ENCODE measurements at places on chromosomes 7 and 10.
A peak's percentile ranks its signal among the peaks of the same experiment; 100 is the strongest.

GRCh38 chr7:130009848-130010688, 41.1 kb downstream of the ZC3HC1 start:
- no peak for DNase-seq

DNA sequence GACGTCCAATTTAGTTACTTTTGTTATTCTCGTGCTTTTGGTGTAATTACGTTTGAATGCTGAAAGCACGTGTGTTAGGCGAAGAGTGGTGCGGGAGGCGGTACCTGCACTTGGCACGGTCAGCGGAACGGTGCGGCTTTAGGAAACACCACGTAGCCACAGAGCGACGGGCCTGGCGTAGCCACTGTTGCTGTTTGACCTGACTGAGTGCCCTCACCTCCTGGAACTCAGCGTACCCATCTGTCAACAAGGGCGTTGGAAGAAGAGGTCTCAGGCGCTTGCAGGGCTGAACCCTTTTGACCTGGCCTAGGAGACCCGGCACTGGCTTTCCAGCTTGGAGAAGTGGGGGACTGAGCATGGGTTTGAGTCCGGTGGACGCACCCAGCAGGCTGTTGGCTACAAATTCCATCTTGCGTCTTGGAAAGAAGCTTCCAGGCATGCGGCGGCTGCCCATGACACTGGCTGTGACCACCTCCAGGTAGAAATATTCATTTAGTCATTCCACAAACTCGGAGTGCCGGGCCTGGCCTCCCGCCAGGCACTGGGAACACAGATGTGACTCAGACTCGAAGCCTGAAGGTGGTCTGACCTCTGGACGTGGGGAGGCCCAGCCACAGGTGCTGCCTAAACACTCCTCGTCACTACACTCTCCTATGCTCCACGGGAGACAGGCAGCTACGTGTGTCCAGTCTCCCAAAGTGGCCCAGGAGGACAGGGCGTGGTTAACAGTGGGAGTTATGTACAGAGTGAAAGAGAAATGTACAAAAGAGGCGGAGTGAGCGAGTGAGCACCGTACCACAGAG, 22.2 kb downstream of the FAM20C start:
- DNase-seq = no peak

DNA sequence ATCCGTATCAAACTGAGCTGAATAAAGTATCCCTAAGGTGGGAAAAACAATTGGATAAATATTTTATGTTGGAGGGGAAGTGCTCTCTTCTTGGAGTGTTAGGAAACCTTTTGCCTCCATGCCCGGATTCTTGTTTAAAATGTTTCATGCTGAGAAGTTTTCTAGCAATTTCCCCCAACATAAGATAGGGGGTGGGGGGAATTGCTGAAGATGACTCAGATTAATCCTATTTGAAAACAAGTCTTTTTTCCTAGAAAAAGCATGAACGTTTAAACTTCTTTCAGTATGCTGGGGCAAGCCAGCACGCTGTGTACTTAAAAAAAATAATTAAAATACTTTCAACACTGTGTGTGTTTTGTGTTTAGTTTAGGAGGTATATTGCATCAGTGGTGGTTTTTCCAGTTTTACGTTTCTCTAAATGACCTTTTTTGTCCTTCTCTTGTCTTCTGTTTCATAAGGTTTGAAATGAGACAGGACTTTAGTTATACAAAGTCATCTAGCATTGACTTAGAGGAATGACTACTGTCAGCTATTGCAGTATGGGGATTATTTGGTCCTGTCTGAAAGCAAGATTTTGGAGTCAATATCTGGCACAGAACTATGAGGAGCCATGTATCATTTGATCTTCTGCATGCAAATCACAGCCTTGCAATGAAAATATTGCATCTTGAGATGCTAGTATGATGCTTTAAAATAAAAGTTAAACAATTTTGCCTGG, 295.9 kb downstream of the GATA3 start:
- no peak for DNase-seq

- no peak for DNase-seq
These were observed 171.1 kb upstream of the FZD8 start for GRCh38 chr10:35813219-35813618.

GRCh38 chr10:49768329-49768728, 6.2 kb upstream of the OGDHL start:
- no peak for DNase-seq

DNA sequence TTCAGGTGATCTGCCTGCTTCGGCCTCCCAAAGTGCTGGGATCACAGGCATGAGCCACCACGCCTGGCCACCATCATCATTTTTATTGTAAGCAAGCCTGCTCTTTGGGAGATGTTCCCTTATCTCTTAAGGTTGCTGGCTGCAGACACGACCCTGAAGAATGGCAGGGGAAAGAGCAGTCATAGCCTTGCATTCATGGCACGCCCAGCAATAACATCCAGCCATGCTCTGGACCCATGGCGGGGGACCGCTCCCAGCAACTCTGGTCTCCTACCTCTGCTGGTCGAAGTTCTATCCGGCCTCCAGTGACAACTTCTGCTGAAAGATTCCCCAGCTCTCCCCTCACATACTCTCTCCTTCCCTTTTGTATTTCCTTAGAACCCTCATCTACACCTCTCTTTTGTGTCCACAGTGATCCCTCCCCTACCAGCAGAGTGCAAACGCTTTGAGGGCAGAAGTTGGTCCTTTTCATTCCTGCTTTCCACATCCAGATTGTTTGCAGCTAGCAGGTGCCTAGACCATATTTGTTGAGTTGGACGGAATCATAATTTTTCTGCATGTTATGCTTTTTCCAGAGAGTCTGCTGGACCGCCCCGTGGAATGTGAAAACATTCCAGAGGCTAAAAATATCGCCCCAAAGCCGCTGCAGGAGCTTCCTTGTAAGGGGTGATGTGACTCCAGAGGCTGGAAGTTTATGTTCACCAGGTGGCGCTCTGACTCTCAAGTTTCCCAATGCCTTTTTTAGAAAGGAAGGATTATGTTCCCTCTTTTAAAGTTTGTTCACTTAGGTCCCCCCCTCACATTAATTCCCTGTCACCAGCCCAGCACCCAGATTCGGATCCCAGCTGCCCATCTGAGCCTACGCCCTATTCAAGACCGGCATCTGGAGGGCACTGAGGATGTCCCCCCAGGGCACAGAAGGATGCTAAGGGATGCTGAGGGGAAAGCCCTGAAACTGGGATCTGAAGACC, 4.3 kb upstream of the MARVELD1 start:
- DNase-seq = peak; percentile 42

GRCh38 chr7:3439333-3440030, 138.4 kb downstream of the SDK1 start:
- DNase-seq = no peak

GRCh38 chr10:131738396-131738735, 162.4 kb upstream of the PPP2R2D start:
- no peak for DNase-seq

GRCh38 chr10:84291384-84291783, 37.0 kb upstream of the CCSER2 start:
- DNase-seq = no peak

DNA sequence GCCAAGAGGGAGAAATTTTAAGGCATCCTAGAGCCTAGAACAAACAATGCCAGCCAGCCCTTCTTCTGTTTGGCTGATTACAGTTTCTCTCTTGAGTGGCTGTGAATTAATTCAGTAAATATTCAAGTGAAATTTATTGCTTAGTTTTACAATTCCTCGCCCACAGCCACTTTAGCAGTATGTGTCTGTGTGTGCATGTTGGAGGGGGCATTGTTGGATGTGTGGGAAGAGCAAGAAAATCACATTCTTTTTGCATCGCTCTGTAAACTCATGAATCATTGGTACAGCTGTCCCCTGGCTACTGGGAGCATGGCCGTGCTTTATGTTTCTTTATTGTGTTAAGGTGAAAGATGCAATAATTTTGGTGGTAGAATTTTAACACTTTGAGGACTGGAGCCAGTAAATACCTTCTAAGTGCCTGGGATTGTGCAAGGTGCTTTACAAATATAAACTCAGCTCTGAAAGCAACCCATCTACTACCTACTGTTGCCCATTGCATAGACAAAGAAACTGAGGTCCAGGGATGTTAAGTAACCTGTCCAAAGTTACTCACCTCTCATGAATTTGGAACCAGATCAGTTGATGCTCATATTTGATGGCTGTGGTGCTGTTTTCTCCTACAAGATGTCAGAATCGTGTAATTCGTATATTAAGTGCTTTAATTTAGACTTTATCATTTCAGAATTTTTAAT, 89.9 kb upstream of the BTBD16 start:
- no peak for DNase-seq

GRCh38 chr10:132982301-132982989, 40.1 kb upstream of the CFAP46 start:
- DNase-seq = no peak

DNA sequence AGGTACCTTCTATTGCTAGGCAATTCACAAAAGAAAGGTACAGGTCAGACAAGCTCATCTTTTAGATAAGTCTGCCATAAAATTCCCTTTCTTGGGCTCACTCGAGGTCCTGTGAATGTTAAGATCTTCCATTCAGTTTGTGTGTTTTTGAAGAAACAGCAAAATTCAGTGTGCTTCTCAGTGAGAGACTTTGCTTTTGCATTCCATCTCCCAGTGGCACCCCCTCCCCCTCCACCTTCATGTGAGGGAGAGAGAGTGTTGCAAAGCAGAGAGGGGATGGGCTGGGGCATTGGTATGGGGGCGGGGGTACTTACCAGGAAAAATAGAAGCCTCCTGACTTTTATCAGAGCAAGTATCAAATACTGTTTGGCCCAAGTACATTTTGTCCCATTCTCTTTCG, 3.8 kb upstream of the TECTB start:
- no peak for DNase-seq

DNA sequence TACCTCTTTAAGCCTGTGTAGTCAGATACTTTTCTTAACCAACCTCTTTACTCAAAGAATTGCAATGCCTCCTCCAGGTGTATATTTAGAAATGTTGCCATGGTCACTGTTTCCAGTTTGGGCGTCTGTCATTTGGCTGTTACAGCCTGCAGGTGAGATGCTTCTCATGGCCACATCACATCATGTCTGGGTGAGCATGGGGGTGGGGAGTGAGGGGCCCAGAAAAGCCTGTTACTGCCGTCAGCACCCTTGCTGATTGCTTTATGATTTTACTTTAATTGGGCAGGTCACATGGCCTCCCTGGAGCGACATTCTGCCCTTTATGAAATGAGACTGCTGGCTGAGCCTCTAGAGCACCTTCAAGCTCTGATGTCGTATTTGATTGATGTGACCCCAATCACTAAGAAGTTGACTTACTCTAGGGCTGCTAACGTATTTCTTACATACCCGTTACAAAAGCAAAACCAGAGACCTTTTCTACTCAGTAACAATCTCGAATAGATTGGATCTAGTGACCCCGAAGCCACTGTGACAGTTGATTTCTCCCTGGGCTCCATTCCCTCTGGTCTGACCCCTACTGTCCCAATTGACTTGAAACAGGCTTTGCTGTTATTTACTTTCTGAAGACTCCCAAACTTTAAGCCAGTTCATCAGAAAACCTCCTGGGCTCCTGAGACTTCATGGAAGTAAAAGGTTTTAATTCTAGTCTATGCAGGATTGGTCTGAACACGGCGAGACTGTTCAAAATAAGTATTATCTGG, 60.7 kb downstream of the OTUD1 start:
- DNase-seq = no peak

DNA sequence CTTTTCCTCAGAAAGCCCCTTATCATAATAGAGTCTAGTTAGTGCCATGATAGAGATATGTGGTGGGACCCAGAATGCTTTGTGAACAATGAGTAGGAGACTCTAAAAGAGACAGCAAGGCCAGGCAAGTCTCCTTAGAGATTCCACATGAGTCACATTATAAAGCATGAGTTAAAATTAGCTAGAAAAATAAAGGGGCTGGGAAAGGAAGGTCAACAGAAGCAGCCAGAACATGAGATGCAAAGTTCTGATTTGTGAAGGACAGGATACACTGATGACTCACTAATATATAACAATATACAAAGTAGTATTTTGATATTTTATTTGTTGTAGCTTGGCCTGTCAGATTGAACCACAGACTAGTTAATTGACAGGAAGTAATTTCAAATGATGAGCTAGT, 25.3 kb upstream of the SNX13 start:
- DNase-seq = no peak

- no peak for DNase-seq
These were observed 96.0 kb downstream of the GPR85 start for GRCh38 chr7:112990624-112991023.

GRCh38 chr10:97673736-97674525, 13.1 kb downstream of the AVPI1 start:
- DNase-seq = no peak

DNA sequence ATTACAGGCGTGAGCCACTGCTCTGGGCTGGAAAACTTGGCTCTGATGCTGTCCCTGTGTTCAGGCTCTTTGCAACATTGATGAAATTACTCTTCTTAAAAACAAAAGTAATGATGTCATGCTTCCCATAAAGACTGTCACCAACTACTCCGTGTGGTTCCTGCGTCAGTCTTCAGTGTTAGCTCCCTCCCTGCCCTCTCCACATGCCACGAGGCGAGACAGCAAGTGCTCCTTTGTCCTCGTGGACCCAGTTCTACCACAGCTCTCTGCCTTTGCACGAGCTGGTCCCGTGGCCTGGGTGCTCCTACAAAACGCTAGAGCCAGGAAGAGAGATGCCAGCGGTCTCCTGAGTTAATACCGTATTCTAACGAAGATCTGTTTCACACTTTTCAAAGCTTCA, 194.5 kb downstream of the SDK1 start:
- no peak for DNase-seq

DNA sequence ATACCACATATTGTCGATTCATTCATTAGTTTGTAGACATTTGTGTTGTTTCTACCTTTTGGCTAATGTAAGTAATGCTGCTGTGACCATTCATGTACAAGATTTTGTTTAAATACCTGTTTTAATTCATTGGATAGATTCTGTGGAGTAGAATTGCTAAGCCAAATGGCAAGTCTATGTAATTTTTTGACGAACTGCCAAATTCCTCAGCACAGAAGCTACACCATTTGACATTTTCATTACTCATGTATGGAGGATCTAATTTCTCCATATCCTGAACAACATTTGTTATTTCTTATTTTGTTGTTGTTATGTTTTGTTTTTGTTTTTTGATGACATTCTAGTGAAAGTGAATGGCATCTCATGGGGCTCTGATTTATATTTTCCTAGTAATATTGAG, 1351.3 kb upstream of the SORCS1 start:
- DNase-seq = no peak

GRCh38 chr7:141674171-141674671, 27.7 kb downstream of the DENND11 start:
- no peak for DNase-seq

- no peak for DNase-seq
These were observed 76.1 kb downstream of the LRRC4 start for GRCh38 chr7:127955051-127955531.
